CD8-positive, alpha-beta memory T cell (primary cell): ENCODE measurements at places on chromosomes 5 and 9. TPM values are rescaled to one million over a fixed set of nuclear protein-coding genes. Genes with fewer than 3 reads are reported as not detected.
A peak's percentile ranks its signal among the peaks of the same experiment; 100 is the strongest.

The FGFR4 gene
- total RNA-seq = 0.42 TPM

GRCh38 chr9:16601991-16602390 lies 268.5 kb downstream of the BNC2 start:
- H3K4me1 ChIP-seq = no peaks in the 10 kb centered on the region
- no peak for DNase-seq
- no peaks in the 10 kb centered on the region for H3K27me3 ChIP-seq
- H3K36me3 ChIP-seq = no peaks in the 10 kb centered on the region

The STC2 gene
- total RNA-seq = 2.1 TPM

GRCh38 chr9:133362359-133363044 lies 6.2 kb downstream of the SURF2 start:
- no peaks in the 10 kb centered on the region for H3K27me3 ChIP-seq
- H3K36me3 ChIP-seq = peaks cover 75% of the 10 kb centered on the region
- DNase-seq = no peak
- peaks cover 20% of the 10 kb centered on the region for H3K4me1 ChIP-seq
- H3K4me3 ChIP-seq = no peak overlapping the region
- H3K27ac ChIP-seq = no peak overlapping the region

- H3K27ac ChIP-seq = no peak overlapping the region
- no peaks in the 10 kb centered on the region for H3K27me3 ChIP-seq
- H3K4me3 ChIP-seq = no peak overlapping the region
Measured at GRCh38 chr5:43421450-43422133, 9.4 kb upstream of the CCL28 start.

The CCIN gene
- not detected for total RNA-seq

DNA sequence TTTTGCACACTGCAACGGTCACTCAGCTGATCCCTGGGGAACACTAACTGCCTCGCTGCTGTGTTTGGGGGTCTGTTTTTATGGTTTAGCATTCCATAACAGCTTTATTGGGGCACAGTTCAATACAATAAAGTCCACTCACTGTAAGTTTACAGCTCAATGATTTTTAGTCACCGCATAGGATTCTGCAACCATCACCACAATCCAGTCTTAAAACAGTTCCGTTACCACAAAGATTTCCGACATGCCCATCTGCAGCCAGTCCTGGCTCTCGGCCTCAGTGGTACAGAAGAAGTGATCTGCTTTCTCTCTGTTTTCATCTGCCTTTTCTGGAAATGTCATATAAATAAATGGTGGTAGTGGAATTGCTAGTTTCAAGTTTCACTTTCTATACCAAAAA lies 23.6 kb downstream of the OR2V2 start:
- H3K27me3 ChIP-seq = peaks cover 19% of the 10 kb centered on the region
- DNase-seq = no peak
- H3K36me3 ChIP-seq = no peaks in the 10 kb centered on the region

GRCh38 chr5:96968614-96969013 lies 32.7 kb downstream of the LNPEP start:
- no peak overlapping the region for H3K27ac ChIP-seq
- no peak for DNase-seq
- H3K4me3 ChIP-seq = no peak overlapping the region
- no peaks in the 10 kb centered on the region for H3K36me3 ChIP-seq

DNA sequence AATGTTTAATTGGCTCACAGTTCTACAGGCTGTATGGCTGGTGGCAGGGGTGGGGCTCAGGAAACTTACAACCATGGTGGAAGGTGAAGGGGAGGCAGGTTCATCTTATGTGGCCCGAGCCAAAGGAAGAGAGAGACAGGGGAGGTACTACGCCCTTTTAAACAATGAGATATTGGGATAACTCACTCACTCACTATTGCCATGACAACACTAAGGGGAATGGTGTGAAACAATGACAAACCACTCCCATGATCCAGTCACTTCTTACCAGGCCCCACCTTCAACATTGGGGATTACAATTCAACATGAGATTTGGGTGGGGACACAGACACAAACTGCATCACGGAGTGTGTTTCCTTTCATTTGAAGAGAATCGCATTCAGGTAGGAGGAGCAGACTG lies 220.9 kb downstream of the GADD45G start:
- peaks cover 5% of the 10 kb centered on the region for H3K27me3 ChIP-seq
- no peak for DNase-seq
- H3K4me1 ChIP-seq = peaks cover 11% of the 10 kb centered on the region
- no peak overlapping the region for H3K4me3 ChIP-seq
- no peaks in the 10 kb centered on the region for H3K36me3 ChIP-seq

The FOXI1 gene
- not detected for total RNA-seq

The BARHL1 gene
- total RNA-seq = not detected

GRCh38 chr5:50958852-50959457 lies 292.5 kb downstream of the PARP8 start:
- no peaks in the 10 kb centered on the region for H3K36me3 ChIP-seq
- no peak overlapping the region for H3K27ac ChIP-seq
- H3K4me3 ChIP-seq = no peak overlapping the region
- H3K27me3 ChIP-seq = peaks cover 12% of the 10 kb centered on the region
- H3K4me1 ChIP-seq = peaks cover 11% of the 10 kb centered on the region

DNA sequence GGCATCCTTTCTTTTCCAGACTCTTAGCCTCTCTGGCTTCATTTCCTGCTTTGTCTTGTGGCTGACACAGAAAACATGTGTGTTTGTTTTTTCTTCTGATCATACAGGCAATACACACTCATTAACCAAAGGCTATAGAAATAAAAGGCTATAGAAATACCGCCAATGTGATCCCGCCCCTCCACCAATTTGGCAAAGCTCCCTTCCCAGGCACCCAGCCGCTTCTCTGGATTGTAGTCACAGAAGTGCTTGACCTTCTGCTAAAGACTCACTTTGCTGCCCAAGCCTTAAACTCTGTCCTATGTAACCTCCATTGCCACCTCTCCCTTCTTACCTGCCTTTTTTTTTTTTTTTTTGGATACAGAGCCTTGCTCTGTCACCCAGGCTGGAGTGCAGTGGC lies 5.3 kb downstream of the TXNDC15 start:
- peaks cover 24% of the 10 kb centered on the region for H3K4me1 ChIP-seq
- H3K4me3 ChIP-seq = no peak overlapping the region
- no peaks in the 10 kb centered on the region for H3K36me3 ChIP-seq

The PCDHA1 gene
- total RNA-seq = not detected

- no peaks in the 10 kb centered on the region for H3K27me3 ChIP-seq
- no peaks in the 10 kb centered on the region for H3K4me1 ChIP-seq
- H3K4me3 ChIP-seq = no peak overlapping the region
Measured at GRCh38 chr9:135739271-135740220, 37.6 kb downstream of the KCNT1 start.

The PRUNE2 gene
- total RNA-seq = 0.48 TPM

DNA sequence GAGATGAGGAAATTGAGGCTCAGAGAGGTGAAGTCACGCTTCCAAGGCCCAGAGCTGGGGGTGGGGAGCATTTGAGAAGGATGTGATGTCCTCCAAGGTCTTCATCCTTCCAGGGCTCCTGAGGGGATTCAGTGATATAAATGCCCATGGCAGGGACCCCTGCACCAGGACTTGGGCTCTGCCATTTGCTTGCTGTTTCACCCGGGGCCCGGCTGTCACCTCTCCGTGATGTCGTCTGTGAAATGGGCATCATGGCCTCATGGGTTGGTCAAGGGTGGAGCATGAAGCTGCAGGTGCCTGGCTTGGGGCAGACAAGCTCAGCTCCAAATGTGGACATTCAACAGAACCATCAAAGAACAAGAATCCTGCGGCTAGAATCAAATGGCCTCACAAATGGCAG lies 253.1 kb downstream of the PBX3 start:
- no peaks in the 10 kb centered on the region for H3K4me1 ChIP-seq
- H3K27ac ChIP-seq = no peak overlapping the region
- DNase-seq = no peak
- H3K4me3 ChIP-seq = no peak overlapping the region
- H3K36me3 ChIP-seq = no peaks in the 10 kb centered on the region

GRCh38 chr9:2622461-2623287 lies 1.1 kb downstream of the VLDLR start:
- H3K4me1 ChIP-seq = peaks cover 7% of the 10 kb centered on the region
- no peaks in the 10 kb centered on the region for H3K36me3 ChIP-seq
- peak overlapping the region; percentile 22 for H3K4me3 ChIP-seq
- peaks cover 15% of the 10 kb centered on the region for H3K27me3 ChIP-seq
- H3K27ac ChIP-seq = no peak overlapping the region
- DNase-seq = no peak

The PAEP gene
- total RNA-seq = not detected

DNA sequence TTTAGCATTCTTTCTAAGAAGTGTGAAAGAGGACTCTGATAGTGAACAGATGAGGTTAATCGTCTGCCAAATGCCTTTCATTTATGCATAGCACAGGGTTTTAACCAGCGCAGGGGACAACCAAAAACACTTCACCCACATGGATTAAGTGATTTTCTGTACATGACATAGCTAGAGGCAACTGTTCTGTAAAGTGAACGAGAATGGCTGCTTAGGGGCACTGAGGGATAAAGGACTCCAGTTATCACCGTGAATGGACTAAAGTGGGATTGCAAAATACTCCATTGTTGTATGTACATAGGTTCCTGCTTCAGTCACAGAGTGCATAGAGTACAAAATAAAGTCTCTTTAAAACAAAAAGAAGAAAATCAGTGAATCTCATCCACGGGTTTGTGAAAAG lies 456.8 kb downstream of the DMAC1 start:
- no peak overlapping the region for H3K4me3 ChIP-seq
- no peak overlapping the region for H3K27ac ChIP-seq
- H3K4me1 ChIP-seq = no peaks in the 10 kb centered on the region
- no peak for DNase-seq
- no peaks in the 10 kb centered on the region for H3K27me3 ChIP-seq
- no peaks in the 10 kb centered on the region for H3K36me3 ChIP-seq

- no peaks in the 10 kb centered on the region for H3K36me3 ChIP-seq
- H3K4me3 ChIP-seq = no peak overlapping the region
- H3K27me3 ChIP-seq = no peaks in the 10 kb centered on the region
- peaks cover 17% of the 10 kb centered on the region for H3K4me1 ChIP-seq
- DNase-seq = peak; percentile 19
Measured at GRCh38 chr9:96150324-96151227, 151.4 kb downstream of the HSD17B3 start.

The APC gene
- 23.1 TPM for total RNA-seq

DNA sequence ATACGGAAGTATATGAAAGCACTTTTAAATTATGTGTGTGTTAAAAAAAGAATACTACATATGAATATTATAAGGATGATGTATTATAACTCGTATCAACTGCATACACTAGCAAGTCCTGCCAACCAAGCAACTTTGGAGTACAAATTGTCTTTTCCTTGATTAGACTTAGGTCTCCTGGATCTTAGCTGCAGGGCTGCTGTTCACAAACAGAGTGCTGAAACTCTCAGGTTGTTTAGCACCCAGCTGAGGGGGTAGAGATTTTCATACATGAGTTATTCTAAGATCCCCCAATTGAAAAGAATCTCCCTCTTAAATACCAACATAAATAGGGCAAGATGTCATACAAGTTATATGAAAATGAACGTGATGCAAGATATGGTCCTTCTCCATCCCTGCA lies 149.8 kb upstream of the TNC start:
- no peak overlapping the region for H3K27ac ChIP-seq
- no peaks in the 10 kb centered on the region for H3K36me3 ChIP-seq
- no peak for DNase-seq
- no peaks in the 10 kb centered on the region for H3K4me1 ChIP-seq

GRCh38 chr5:58934629-58935097 lies 351.8 kb downstream of the RAB3C start:
- H3K4me3 ChIP-seq = no peak overlapping the region
- peaks cover 14% of the 10 kb centered on the region for H3K4me1 ChIP-seq
- no peaks in the 10 kb centered on the region for H3K27me3 ChIP-seq
- H3K36me3 ChIP-seq = no peaks in the 10 kb centered on the region
- no peak overlapping the region for H3K27ac ChIP-seq

DNA sequence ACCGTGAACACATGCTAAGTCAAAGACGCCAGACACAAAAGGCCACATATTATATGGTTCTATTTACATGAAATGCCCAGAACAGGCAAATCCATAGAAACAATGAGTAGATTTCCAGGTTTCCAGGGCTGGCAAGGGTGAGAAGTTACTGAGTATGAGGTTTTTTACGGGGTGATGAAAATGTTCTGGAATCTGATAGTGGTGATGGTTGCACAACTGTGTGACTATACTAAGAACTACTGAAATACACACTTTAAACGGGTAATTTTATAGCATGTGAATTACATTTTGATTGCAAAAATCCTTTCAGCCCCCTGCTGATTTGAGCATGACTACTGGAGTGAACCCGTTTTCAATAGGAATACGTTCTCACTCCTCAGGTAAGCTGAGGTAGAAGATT lies 46.7 kb upstream of the TBC1D9B start:
- H3K27ac ChIP-seq = no peak overlapping the region
- H3K4me3 ChIP-seq = no peak overlapping the region
- no peaks in the 10 kb centered on the region for H3K36me3 ChIP-seq
- DNase-seq = no peak

DNA sequence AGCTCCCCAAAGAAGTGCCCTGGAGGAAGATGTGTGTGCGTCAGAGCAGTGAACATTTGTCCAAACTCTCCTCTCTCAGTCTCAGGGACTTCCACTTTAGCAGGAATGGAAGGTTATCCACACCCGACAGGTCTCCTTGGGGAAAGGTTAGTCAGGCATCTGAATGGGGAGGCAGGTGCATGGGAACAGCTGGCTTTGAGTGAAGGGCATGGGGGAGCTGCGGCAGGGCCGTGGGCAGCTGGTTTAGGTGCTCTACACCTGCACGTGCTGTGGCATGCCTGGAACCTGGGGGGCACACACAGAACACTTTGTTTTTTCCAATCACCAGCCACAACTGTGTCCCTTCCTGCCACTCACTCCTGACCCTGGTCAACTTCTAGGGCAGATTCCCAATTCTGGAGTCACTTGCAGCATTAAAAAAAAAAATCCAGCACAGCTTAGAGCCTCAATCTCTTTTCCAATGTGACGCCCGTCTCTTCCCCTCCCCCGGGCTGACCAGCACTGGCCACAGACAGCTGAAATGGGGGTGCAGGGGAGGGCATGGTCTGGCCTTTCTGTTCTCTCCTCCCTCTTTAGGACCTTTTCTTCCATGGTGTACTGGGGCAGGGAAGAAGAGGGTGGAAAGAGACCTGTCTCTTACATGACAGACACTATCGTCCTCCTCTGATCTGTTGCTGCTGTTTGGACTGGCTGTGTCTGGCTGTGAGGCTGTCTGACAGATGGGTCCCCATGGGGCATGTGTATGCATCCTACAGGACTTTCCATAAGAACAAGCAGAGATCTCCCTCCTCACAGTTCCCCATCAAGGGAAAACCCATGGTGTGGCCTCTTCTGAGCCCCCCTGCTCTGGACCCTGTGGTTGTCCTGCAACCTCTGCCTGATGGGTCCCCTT lies 9.5 kb upstream of the IL3 start:
- H3K36me3 ChIP-seq = no peaks in the 10 kb centered on the region
- H3K4me3 ChIP-seq = no peak overlapping the region
- no peak overlapping the region for H3K27ac ChIP-seq
- H3K27me3 ChIP-seq = no peaks in the 10 kb centered on the region
- no peak for DNase-seq

The UGT3A2 gene
- not detected for total RNA-seq

DNA sequence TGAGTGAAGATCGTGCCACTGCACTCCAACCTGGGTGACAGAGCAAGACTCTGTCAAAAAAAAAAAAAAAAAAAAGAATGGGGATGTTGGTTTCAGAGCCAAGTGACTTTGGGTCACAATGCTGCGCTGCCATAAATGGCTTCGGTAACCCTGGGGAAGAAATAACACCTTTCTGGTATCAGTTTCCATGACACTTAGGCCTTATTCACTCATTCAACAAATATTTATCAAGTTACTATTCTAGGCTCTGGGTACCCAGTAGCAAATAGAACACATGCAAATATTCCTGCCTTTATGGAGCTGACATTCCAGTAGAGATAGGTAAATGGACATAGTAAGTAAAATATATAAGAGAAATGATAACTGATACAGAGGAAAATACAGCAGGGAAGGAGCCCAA lies 454.2 kb downstream of the PDE4D start:
- no peak overlapping the region for H3K27ac ChIP-seq
- H3K27me3 ChIP-seq = no peaks in the 10 kb centered on the region
- no peak overlapping the region for H3K4me3 ChIP-seq
